Fibroblast of the conjunctiva (primary cell): ENCODE measurements at places on chromosomes 3 and 15.

GRCh38 chr15:85374831-85375230 is 5.6 kb upstream of the AKAP13 start:
- DNase-seq: no peak

DNA sequence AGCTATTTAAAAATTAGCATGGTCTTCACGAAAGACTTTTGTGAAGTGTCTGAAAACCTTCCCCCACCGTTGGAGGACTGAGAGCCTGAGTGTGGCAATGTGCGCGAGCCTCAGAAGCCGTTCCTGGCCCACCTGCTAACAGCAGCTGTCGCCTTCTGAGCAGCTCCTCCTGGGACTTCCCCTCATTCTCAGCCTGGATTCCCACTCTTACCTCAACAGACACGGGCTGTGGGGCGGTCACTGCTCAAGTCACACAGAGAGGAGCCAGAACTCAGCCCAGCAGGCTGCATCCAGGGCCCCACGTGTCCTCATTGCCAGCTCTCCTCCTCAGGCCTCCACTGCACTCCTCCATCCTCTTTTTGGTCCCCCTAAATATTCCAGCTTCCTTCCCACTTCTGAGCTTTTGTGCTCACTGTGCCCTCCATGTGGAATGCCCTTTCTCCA is 7.8 kb downstream of the DNASE1L3 start:
- DNase-seq: no peak

- no peak for DNase-seq
Observed at GRCh38 chr3:132020058-132020457, 14.8 kb downstream of the CPNE4 start.

- DNase-seq: no peak
Observed at GRCh38 chr3:122353893-122354401, 28.9 kb downstream of the CSTA start.

DNA sequence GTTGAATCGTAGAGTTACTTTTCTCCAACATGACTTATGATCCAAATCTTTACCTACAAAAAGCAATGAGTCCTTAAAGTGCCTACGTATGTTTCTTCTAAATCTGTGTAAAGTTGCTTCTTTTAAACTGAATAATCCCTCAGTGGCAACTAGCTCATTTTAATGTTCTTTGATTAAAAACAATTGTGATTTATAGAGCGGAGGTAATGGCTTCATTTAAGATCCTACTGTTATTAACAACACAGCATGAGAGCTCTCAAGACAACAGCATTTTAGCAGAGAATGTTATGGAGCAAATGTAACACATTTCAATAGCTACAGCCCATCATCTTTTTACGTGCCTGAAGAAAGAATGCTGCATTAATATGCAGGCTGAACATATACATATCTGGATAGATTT is 55.3 kb upstream of the VGLL3 start:
- no peak for DNase-seq

DNA sequence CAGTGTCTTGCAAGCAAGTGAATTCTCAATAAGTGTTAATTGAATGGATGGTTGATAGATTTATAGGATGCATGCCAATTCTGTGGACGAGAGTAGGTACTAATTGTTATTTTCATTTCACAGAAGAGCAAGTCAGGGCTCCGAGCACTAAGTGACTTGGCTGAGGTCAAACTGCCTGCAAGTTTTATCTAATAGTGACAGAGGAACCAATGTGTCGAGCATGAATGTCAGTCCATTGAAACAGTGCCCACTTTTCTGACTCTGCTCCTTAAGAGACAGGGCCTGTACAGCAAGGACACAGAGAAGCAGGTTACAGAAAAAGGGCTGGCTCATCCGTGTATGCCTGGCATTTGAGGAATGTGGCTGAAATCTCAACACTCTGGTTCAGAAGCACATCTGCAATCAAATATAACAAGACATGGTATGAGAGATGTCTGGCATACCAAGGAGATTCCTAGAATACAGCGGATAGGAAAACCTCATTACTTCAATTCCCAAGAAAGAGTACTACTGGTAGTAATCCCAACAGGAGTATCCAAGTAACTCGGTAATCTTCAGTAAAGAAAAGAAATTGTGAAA is 6.0 kb upstream of the B3GNT5 start:
- no peak for DNase-seq

GRCh38 chr3:123693584-123694190 is 108.8 kb upstream of the HACD2 start:
- no peak for DNase-seq

DNA sequence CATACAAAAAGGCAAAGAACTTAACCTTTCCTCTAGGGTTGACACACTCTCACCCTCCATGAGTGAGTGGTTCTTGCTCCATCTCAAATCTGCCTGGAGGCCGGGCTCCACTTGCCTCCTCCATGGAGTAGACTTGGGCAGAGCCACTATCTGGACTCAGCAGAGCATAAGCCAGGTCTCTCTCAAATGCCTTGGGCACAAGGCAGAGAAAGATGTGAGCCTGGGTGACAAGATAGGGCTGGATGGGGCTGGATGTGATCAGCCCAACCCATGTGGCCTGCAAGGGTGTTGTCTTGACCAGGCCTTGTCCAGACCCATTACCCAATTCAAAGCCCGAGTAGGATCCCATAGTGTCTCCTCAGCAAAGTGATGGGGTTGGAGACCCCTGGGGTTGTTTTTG is 4.2 kb upstream of the RPL29 start:
- DNase-seq: no peak

DNA sequence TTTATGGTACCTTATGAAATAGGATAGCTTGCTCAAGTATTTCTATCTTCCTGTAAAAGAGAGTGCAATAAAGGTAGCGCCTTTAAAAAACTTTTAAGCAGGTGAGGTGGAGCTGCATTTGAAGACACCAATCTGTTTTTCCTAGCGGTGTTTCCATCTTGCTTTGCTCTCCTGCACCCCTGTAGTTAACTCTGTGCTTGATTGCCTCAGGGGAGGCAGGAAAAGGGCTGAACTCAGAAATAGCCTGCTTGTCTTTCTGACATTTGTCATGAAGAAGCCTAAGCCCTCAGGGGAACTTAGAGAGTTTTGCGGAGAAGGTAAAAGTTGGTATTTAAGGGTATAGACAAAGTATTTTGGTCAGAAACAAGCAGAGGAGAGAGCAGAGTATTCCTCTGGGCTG is 63.0 kb upstream of the TPRG1 start:
- no peak for DNase-seq

DNA sequence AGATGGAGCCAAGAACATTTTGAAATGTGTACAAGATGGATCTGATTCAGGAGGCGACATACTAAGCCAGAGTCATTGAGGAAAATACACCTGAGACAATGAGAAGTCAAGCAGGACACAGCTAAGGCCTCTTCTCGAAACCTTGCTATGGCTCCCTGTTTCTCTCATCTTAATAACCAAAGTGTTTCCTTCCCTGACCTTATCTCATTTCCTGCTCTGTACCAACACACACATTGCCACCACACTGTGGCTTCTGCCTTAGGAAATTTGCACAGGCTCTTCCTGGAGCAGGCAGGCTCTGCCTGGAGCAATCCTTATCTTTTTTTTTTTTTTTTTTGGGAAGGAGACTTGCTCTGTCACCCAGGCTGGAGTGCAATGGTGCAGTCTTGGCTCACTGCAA is 36.6 kb downstream of the OXSM start:
- no peak for DNase-seq
